ENCODE measurements at places on chromosomes 6 and 20.

DNA sequence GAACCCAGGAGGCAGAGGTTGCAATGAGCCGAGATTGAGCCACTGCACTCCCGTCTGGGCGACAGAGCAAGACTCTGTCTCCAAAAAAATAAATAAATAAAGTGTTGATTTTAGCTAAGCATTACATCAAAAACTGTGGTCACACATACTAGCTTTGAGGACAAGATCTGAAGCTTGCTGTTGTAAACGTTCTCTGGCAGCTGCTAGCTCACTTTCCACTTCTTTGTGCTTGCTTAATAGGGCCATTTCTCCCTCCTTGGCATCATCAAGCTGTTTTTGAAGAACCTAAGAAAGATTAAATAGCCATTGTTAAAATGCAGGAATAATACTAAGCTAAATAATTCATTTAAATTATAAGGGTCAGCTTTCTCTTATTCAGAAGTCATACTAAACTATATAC lies 55.7 kb downstream of the FAM184A start:
- peaks cover 9% of the 10 kb centered on the region for H3K4me1 ChIP-seq
- no peaks in the 10 kb centered on the region for H3K27me3 ChIP-seq
- DNase-seq, result no peak
- H3K4me3 ChIP-seq, result no peak overlapping the region
- H3K36me3 ChIP-seq, result no peaks in the 10 kb centered on the region

- no peaks in the 10 kb centered on the region for H3K4me1 ChIP-seq
- no peak for DNase-seq
- no peaks in the 10 kb centered on the region for H3K27me3 ChIP-seq
- H3K27ac ChIP-seq, result no peak overlapping the region
- no peaks in the 10 kb centered on the region for H3K36me3 ChIP-seq
- no peak overlapping the region for H3K4me3 ChIP-seq
Observed at GRCh38 chr6:132187816-132188215, 213.5 kb downstream of the MOXD1 start.

DNA sequence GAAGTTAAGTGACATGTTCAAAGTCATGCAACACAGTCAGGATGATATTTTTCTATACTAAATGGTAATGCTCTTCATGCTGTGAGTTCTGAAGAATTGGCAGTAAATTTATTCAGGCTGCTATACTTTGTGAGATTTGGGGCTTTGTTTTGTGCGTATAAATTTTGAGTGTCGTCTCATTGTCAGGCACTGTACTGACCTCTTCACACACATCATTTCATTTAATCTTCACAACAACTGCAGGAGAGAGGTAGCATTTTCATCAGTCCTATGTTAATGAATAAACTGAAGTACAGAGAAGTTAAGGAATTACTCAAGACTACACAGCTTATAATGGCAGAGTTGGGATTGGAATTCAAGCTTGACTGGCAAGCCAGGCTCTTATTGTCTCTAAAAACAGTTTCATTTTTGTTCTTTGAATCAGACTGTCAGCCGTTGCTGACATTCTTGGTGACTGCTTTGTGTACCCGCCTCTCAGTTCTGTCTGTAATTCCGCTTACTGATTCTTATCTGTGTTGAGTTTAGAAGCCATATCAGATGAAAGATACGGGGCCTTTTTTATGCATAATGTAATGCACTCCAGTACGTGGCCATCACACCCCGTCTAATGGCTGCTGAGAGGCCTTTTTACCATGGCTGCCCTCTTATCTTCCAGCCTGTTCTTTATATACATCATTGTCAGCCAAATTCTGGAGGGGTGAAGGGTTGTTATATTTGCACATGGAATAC lies 274.9 kb downstream of the UTRN start:
- peaks cover 21% of the 10 kb centered on the region for H3K36me3 ChIP-seq
- 0 out of 2 replicates have a peak, but pooled peaks cover 7% of the 10 kb centered on the region for H3K4me1 ChIP-seq
- H3K27ac ChIP-seq, result no peak overlapping the region
- H3K27me3 ChIP-seq, result no peaks in the 10 kb centered on the region
- no peak overlapping the region for H3K4me3 ChIP-seq

DNA sequence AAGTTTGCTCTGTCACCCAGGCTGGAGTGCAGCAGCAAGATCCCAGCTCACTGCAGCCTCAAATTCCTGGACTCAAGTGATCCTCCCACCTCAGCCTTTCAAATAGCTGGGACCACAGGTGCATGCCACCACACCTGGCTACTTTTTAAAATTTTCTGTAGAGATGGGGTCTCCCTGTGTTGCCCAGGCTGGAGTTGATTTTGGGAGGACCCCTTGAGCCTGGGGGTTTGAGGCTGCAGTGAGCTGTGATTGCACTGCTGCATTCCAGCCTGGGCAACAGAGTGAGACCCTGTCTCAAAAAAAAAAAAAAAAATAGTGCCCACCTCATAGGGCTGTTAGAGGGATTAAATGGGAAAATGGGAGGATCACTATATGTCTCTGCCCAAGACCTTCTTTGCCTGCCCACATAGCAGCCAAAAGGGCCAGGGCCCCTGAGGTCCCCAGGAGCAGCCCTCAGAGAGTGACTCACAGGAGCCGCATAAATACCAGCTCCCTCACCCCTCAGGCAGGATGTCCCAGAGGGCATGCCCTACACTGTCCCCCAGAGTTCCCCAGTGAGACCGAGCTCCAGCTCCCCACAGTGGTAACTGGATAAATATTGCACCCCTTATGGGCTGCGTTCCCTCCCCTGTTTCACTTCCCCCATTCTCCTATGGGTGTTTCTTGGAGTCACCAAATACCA lies 11.7 kb upstream of the MDGA1 start:
- no peaks in the 10 kb centered on the region for H3K36me3 ChIP-seq
- H3K4me1 ChIP-seq, result no peaks in the 10 kb centered on the region
- H3K27me3 ChIP-seq, result no peaks in the 10 kb centered on the region
- H3K27ac ChIP-seq, result no peak overlapping the region
- no peak for DNase-seq
- no peak overlapping the region for H3K4me3 ChIP-seq

- H3K4me1 ChIP-seq, result peaks cover 70% of the 10 kb centered on the region
- H3K27ac ChIP-seq, result peak overlapping the region; percentile 71
- H3K4me3 ChIP-seq, result peak overlapping the region; percentile 69
Observed at GRCh38 chr20:46708172-46708860, 1.1 kb upstream of the SLC2A10 start.

DNA sequence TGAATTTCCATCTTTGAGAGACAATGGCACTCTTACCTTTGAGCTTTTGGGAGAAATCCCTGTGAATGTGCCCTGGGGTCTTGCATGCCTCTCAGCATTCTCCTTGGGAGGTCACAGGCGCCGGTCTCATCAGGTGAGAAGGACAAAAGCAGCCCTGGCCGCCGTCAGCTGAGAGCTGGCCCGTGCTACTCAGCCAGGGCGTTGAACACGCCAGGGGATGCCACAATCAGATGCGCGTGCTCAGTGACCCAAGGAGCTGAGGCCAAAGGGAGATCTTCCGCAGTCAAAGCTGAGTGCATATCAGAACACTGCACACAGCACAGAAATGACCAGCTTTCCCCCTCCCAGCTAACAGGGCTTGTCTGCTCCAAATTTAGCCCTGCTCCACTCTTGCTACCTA lies 253.6 kb upstream of the NOX3 start:
- no peak overlapping the region for H3K27ac ChIP-seq
- no peaks in the 10 kb centered on the region for H3K36me3 ChIP-seq
- H3K4me1 ChIP-seq, result peaks cover 16% of the 10 kb centered on the region
- DNase-seq, result no peak

DNA sequence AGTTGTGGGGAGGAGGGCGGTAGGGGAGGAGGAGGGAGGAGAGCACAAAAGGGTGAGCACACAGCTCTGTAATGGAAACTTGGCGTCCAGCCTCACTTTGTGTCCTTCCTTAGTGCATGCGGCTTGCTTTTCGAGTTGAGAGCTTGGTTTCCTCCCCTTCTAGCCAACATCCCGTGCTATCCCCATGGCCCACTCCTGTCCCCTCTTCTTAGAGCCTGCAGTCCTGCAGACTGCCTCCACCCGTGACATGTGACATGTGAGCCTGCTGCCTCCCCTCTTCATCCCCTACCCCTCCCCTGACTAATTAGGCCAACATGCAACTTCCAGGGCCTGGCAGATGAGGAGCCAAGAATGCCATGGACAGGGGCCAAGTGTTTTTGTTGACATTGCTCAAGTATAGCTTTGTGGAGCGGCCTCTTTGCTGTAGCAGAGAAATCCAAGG lies 63.2 kb downstream of the SLC24A3 start:
- no peaks in the 10 kb centered on the region for H3K36me3 ChIP-seq
- no peak overlapping the region for H3K4me3 ChIP-seq
- no peaks in the 10 kb centered on the region for H3K4me1 ChIP-seq
- no peak overlapping the region for H3K27ac ChIP-seq
- no peak for DNase-seq

GRCh38 chr20:53806683-53807401 lies 213.2 kb upstream of the ZNF217 start:
- no peak overlapping the region for H3K27ac ChIP-seq
- DNase-seq, result no peak

GRCh38 chr6:130677312-130677711 lies 149.9 kb upstream of the SMLR1 start:
- no peaks in the 10 kb centered on the region for H3K36me3 ChIP-seq
- no peak overlapping the region for H3K4me3 ChIP-seq
- no peaks in the 10 kb centered on the region for H3K27me3 ChIP-seq
- DNase-seq, result no peak
